ENCODE measurements at places on chromosomes 12 and 14.
A peak's percentile ranks its signal among the peaks of the same experiment; 100 is the strongest.

- DNase-seq = no peak
Observed at GRCh38 chr14:93048843-93049242, 66.9 kb downstream of the ITPK1 start.

- peak; percentile 33 for DNase-seq
Observed at GRCh38 chr14:33404054-33404453, 465.4 kb downstream of the NPAS3 start.

GRCh38 chr14:56891226-56891625 lies 80.9 kb upstream of the OTX2 start:
- DNase-seq = no peak

GRCh38 chr14:69087061-69087461 lies 65.9 kb downstream of the DCAF5 start:
- peak; percentile 14 for DNase-seq

DNA sequence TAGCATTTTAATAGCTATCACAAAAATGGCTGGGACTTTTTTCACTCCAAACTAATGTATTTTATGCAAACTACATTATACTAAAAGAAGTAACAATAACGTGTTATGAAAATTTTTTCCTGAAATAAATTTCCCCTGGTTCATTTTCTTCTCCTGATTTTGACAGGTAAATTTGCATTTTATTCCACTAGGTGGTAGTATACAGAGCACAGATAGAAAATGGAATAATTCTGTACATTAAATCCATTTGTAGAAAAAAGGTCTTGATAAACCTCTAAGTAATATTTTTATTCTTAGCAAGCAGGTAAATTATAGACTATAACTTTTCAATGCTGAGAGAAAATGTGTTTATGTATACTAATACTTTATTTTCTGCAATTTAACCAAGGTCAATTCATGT lies 96.5 kb downstream of the BCAT1 start:
- DNase-seq = no peak

GRCh38 chr14:52313462-52313861 lies 650 bp upstream of the PTGER2 start:
- DNase-seq = no peak

GRCh38 chr14:56202256-56202655 lies 84.0 kb downstream of the PELI2 start:
- no peak for DNase-seq

GRCh38 chr12:8829621-8830020 lies 7.2 kb downstream of the A2ML1 start:
- DNase-seq = no peak

- DNase-seq = no peak
Observed at GRCh38 chr14:72965249-72965648, 39.0 kb downstream of the DCAF4 start.

- no peak for DNase-seq
Observed at GRCh38 chr14:104244221-104245011, 106.0 kb downstream of the KIF26A start.

DNA sequence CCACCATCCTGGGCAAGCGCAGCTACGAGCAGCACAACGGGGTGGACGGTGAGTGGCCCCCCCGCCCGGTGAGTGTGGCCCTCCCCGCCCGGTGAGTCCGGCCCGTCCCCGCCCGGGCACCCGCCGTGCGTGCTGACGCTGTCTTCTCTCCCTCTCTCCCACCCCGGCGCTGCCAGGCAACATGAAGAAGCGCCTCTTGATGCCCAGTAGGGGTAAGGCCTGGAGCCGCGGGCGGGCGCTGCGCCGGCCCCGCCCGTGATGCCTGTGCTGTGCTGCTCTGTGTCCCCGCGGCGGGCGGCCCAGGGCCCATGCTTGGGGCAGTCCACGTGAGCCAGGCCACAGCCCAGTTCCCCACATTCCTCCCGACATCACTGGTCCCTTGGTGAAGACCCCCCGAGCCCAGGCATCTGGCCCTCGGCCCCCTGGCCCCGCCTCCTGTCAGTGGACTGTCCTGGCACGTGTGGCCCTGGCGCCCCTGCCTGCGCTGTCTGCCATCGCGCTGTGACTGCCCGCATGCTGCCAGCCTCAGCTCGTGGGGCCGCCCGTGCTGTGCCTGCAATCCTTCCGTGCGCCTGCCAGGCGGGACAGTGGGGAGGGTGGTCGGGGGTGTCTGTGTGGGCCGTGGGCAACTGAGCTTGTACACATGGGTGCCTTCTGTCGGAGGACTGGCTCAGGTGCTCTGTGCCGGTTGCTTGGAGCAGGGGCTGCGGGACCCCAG lies 7.9 kb upstream of the CRIP2 start:
- no peak for DNase-seq

- DNase-seq = no peak
Observed at GRCh38 chr12:55043542-55043941, 23.8 kb downstream of the NEUROD4 start.

GRCh38 chr12:48678551-48679185 lies 3.4 kb downstream of the KANSL2 start:
- DNase-seq = no peak
